Placental epithelial cell (primary cell): ENCODE measurements at places on chromosomes 1 and 21. TPM values are rescaled to one million over a fixed set of nuclear protein-coding genes. Genes with fewer than 3 reads are reported as not detected.

Gene PDXK
- total RNA-seq = 95.4 and 258 TPM in 2 replicates

Gene S100A3
- 13.0 and 31.2 TPM in 2 replicates for total RNA-seq

Gene NEGR1
- total RNA-seq = under 0.01 TPM in 2 replicates

Gene SORT1
- total RNA-seq = 37.7 and 96.7 TPM in 2 replicates

Gene OR2L3
- total RNA-seq = not detected in 2 replicates
